ENCODE measurements at places on chromosomes 1 and 21. TPM values are rescaled to one million over a fixed set of nuclear protein-coding genes. Genes with fewer than 3 reads are reported as not detected.

DNA sequence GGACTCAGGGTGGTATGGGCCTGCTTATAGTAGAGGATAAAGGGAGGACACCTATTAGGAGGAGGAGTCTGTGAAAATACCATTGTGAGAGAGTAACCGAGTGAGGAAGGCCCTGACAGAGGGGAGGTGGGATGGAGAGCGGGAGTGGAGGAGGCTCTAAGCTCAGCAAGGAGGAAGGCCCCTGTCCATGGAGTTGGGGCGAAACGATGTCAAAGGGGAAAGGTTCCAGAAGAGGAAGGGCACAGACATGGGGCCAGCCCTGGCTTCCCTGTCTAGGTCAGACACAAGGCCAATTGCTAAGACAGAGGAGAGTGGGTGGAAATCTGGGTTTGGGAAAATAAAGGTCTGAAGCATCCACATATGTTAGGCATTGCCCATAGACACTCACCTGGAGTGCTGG lies 44.2 kb downstream of the ELK4 start:
- DNase-seq: no peak

DNA sequence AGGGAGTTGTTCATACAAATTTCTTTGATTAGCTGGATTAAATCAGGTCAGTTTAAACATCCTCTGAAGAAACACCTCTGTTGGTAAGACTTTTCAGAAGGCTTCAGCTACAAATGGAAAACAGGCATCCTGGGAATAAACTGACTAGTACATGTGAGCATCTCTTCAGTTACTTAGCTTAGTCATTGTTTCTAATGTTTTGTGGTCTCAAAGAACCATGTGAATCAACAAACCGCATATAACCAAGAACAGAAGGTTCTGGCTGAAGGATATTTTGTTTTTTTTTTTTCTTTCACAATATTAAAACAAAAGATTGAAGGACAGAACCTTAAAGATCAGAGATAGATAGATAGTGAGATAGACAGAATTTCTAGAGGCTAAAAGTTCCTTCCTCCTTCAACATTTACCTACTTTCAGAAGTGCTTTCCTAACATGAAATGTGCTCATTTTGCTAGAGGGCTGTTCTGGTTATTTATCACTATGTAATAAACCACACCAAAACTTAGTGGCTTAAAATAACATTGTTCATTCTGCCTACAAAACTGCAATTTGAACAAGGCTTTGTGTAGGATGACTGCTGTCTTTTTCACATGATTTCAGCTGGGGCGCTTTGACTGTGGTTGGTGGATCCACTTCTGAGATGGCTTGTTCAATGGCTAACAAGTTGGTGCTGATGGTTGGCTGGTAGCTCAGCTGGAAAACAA lies 119.8 kb upstream of the PTGFR start:
- no peak for DNase-seq

GRCh38 chr21:46264690-46265144 lies 20.7 kb downstream of the MCM3AP start:
- no peak for DNase-seq

- DNase-seq: no peak
Observed at GRCh38 chr1:2529784-2530512, at the start of gene HES5. Gene HES5, minus strand, starts transcription at chr1:2530263. Its CDS starts 99 bp downstream, at chr1:2530164.

- DNase-seq: no peak
Observed at GRCh38 chr1:110824192-110824591, 48.8 kb upstream of the CD53 start.

- no peak for DNase-seq
Observed at GRCh38 chr1:89454845-89455521, 69.6 kb upstream of the LRRC8B start.

DNA sequence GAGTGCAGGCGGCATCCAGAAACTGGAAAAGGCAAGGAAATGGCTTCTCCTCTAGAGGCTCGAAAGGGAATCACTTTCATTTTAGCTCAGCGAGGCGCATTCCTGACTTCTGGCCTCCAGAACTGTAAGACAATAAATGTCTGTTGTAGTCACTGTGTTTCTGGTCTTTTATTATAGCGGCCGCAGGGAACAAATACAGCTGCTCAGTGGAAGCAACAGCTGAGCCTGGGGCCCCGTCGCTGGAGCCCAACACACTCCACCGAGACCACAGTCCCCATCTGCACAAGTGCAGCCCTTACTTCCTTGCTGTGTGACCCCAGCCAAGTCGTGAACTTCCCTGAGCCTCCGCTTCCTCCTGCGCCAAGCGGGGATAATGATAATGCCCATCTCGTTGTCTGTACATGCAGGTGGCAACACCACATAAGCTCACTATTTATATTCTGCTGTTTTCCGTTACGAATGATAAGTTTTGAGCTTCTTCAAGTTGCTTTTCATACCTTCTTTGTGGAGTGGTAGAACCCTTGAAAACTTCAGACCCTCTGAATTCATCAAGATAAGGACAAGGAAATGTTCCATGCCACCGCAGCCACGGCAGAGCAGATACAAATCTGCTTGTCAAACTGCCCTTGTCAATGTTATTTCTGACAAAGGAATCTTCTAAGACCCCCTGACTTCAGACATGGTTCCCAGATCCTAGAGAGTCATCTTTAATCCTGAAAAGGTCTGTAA lies 3.2 kb upstream of the LAPTM5 start:
- no peak for DNase-seq

DNA sequence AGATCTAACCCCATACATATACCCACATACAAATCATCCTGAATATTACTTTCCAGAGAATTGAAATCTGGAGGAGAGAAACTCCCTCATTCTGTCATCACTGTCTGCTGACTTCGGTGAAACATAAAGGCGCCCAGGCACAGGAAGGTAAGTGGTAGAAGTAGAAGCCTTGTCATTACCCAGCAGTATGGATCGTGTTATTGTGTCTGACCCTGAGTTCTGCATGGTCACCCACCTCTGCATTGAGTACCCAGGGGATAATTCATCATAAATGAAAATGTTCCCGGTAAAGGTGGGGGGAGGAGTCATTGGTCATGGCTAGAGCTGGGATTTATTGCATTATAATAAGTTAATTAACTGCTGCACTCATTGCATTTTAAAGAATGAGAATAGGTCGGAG lies 342.6 kb upstream of the PKN2 start:
- DNase-seq: no peak

DNA sequence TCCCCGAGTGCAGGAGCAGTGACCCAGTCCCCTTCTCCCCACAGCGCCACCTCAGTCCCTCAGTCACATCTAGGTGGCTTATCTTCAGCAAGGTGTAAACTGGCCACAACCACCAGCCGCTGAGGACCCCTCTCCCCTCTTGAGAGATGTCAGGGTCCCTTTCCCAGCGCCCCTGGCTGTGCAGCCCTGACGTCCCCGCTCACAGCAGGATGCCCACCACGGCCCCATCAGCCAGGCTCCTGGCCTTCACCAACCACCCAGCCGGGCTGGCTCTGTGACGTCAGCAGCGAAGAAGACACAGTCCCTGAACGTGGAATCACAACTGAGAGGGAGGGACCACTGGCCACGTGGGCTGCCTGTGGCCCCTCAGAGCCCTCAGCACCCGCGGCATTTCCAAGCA lies 249.4 kb downstream of the NPHP4 start:
- DNase-seq: peak; percentile 38

DNA sequence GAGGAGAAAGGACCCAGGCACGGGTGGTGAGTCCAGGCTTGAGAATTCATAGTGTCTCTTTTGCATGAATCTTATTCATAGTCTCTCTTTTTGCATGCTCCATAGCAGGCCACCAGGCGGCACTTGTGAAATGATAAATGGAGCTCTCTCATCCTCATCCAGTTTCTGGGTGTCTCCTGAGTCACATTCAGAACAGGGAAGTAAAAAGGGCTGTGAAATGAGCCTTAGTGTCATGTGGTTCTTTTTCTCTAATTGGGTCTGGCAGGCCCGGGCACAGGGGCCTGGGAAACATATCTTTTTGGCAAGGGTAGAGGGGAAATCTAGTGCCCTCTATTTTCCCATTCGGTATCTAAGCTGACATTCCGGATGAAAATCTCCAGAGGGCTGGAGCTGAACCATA lies 19.1 kb upstream of the NCF2 start:
- peak; percentile 77 for DNase-seq

- DNase-seq: no peak
Observed at GRCh38 chr1:3596663-3597598, 14.4 kb downstream of the MEGF6 start.

The PSEN2 gene
- 26.6 TPM for total RNA-seq

The HTR1D gene
- 1.1 TPM for total RNA-seq

The PROX1 gene
- 11.7 TPM for total RNA-seq

The CR1 gene
- 21.5 TPM for total RNA-seq

The CCDC30 gene
- total RNA-seq: 10.2 TPM

The AADACL4 gene
- total RNA-seq: not detected

The SLC9C2 gene
- 1.4 TPM for total RNA-seq

The AVPR1B gene
- total RNA-seq: not detected

The TSTD1 gene
- 63.2 TPM for total RNA-seq

The SPATA21 gene
- total RNA-seq: not detected
